Gastrocnemius medialis (tissue), 4 donors: ENCODE measurements at places on chromosomes 1 and 21.

DNA sequence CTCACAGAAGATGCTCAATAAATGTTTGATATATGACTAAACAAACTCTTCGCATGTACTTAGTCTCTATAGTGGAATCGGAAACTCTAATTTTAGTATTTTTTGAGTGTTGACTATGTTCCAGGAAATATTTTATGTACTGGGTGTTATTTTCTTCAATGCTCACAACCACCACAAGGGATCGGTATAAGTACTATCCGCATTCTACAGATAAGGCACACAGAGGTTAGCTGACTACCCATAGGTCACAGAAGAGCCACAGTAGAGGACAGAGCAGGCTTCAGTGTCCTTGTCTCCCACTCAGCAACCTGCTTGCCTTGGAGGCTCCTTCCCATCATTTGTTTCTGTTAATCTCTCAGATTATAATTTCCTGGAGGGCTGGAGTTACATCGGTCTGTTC is 451.3 kb downstream of the OMA1 start:
- H3K4me1 ChIP-seq = no peaks in the 10 kb centered on the region
- no peaks in the 10 kb centered on the region for H3K27me3 ChIP-seq
- H3K36me3 ChIP-seq = no peaks in the 10 kb centered on the region
- H3K4me3 ChIP-seq = no peak overlapping the region
- H3K27ac ChIP-seq = no peak overlapping the region

DNA sequence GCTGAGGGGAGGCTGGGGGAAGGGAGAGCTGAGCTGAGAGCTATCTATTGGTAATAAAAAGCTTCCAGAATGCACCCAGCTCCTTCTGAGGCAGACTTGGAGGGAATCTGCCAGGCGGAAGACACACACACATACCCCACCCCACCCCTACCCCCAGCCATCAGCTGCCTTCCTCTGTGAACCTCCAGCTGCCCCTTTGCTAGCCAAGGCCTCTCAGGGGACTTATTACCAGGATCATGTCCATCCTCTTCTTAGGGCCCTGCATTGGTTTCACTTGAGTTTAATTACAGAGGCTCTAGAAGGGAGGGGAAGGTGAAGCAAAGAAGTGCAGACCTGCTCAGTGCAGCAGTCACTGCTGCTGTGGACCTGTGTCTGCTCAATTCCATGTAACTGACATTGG is 156.4 kb downstream of the OMA1 start:
- no peaks in the 10 kb centered on the region for H3K27me3 ChIP-seq
- H3K4me1 ChIP-seq = no peaks in the 10 kb centered on the region
- H3K36me3 ChIP-seq = no peaks in the 10 kb centered on the region
- no peak for DNase-seq
- H3K4me3 ChIP-seq = no peak overlapping the region

DNA sequence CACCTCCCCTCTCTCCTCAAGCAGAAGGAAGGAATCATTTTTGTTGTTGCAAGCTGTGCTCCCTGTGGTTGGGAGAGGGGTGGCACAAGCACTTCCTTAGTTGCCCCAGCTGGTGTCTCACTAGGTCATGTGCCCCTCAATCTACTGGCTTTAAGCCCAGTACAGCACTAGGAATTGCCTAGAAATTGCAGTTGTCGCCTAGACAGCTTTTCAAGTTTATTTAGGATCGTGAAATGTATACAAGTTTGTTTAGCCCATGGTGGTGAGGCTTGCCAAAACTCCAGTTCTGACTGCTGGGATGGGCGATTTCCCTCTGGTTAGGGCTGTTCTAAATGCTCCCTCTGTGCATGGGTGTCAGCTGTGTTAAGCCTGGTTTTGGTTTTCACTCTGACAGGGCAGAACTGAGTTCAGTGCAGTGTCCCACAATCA is 126.8 kb upstream of the ZNF644 start:
- H3K27me3 ChIP-seq = no peaks in the 10 kb centered on the region
- H3K36me3 ChIP-seq = no peaks in the 10 kb centered on the region
- no peaks in the 10 kb centered on the region for H3K4me1 ChIP-seq
- no peak for DNase-seq

DNA sequence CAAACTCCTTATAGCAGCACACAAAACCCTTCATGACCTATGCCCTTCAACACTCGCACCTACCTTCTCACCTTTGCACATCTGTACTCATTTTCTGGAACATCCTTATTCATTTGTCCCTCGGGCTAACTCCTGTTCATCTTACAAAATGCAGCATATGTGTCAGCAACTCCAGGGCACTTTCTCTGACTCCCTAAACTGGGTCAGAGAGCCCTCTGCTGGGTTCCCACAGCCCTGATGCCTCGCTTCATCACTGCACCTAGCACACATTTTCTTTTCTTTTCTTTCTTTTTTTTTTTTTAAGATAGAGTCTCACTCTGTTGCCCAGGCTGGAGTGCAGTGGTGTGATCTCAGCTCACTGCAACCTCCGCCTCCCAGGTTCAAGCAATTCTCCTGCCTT is 54.0 kb downstream of the RAB3B start:
- H3K27ac ChIP-seq = no peak overlapping the region
- no peaks in the 10 kb centered on the region for H3K4me1 ChIP-seq
- DNase-seq = no peak
- H3K27me3 ChIP-seq = no peaks in the 10 kb centered on the region

- H3K27ac ChIP-seq = no peak overlapping the region
- H3K27me3 ChIP-seq = no peaks in the 10 kb centered on the region
- peaks cover 1% of the 10 kb centered on the region for H3K4me1 ChIP-seq
- DNase-seq = no peak
- no peaks in the 10 kb centered on the region for H3K36me3 ChIP-seq
- H3K4me3 ChIP-seq = no peak overlapping the region
Observed at GRCh38 chr1:241622669-241623068, 17.5 kb downstream of the CHML start.
